ENCODE measurements at places on chromosomes 16 and 17.

DNA sequence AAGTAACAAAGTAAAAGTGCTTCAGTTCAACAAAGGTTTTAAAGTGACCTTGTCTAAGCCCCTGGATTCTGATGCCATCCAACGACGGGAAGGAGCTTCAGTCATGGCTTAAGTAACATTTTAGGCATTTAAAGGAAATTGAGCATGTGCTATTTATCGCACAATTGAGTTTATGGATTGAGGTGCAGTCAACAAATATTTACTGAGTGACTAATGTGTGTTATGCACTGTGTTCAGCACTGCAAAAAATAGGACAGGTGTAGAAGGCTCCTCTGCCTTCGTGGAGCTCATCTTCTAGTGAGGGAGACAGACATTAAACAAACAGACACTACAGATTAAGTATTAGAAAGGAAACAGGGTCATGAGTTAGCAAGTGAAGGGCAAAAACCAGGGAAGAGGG is 12.5 kb downstream of the TMIGD1 start:
- DNase-seq, result no peak

DNA sequence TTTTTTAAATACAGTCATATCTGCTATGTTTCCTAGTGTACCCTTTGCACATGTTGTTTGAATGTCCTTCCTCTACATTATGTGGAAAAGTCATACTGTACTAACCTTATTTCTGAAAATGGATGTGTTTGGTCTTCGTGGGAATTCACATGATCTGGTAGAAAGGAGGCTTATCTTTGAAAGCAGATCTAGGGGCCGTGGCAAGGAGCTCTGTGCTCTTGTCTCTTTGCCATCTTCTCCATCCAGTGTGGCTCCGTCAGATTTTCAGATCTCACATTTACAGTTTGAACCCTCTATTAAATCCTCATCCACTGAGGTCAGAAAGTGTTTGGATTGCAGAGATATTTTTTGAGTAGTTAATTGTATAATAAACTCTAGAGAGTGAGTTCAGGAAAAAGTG is 32.9 kb downstream of the MAP2K4 start:
- no peak for DNase-seq

DNA sequence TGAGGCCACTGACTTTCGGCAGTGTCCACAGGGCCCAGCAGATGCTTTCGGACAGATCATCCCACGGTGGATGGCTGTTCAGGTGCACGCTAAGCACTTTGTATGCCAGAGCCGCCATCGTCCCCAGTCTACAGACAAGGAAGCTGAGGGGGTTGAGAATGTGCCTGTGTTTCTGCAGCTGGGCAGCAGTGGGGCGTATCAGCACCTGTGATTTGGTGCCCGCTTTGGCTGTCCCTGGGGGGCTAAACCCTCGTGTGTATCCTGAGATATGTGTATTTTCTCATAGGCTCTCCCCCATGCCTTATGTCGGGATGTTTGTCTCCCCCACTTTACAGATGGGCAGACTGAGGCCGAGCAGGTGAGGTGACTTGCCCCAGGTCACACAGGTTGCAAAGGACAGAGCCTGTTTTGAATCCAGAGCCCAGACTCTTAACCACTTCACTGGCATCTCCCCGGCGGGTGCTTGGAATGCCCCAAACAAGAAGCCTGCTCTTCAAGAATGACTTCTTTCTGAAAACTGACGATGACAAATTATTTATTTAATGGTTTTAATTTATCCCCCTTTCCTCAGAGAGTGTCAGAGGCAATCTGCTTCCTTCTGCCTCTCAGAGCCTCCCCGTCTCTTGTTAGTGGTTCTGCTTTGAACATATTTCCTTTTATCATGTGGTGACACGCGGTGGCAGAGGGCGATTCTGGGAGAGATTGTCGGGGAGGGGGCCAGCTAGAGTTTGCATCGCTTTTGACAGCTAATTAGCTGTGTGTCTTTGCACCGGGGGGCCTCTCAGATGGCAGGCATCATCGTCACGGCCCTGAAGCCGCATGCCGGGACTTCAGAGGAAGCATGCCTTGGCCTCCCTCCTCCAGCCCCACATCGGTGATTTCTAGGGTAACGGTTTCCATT is 149.6 kb upstream of the CIBAR2 start:
- DNase-seq, result no peak

DNA sequence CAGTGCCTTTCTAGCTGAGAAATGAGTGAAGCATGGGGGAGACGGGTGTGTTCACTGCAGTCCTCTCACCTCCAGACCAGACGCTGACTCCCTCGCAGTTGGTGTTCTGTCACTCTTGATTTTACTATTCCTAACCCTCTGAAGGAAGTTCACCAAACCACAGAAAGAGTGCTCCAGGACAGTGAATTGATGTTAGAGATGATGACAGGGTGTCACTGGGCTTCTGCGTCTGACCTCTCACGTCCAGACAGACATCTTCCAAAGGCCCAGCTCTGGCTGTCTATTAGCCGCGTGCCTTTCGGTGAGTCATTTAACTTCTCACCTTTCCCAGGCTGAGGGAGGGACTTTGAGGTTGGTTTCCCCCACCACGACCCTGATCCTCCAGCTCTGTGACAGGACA is 8.2 kb downstream of the CRAMP1 start:
- DNase-seq, result no peak

Data from caudate nucleus (tissue), 63 donors.